AG09319 (cell line): ENCODE measurements at places on chromosomes 7 and 10.
A peak's percentile ranks its signal among the peaks of the same experiment; 100 is the strongest.

- DNase-seq = no peak
These were observed 406.7 kb downstream of the PARD3 start for GRCh38 chr10:34408381-34408780.

GRCh38 chr10:54702583-54703485, 98.2 kb downstream of the PCDH15 start:
- DNase-seq = no peak

GRCh38 chr10:6987536-6987945, 407.5 kb upstream of the PRKCQ start:
- DNase-seq = no peak

DNA sequence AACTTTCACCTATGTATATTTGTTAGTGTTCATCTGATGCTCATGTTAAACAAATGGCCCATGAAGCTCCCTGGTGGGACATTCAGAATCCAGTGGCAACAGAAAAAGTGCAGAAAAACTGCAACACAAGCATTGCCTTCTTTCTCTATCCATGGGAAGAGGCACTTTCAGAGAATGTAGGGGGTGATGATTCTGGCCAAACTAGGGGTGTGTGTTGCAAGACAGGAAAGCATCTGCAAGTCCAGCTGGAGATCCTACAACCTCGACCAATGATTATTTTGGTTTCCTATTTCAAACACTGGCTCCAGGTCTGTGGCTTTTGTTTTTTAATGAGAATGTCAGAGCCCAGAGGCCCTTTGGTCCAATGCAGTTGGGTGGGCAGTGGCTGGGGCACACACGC, 198.7 kb downstream of the CXCL12 start:
- DNase-seq = peak; percentile 85

DNA sequence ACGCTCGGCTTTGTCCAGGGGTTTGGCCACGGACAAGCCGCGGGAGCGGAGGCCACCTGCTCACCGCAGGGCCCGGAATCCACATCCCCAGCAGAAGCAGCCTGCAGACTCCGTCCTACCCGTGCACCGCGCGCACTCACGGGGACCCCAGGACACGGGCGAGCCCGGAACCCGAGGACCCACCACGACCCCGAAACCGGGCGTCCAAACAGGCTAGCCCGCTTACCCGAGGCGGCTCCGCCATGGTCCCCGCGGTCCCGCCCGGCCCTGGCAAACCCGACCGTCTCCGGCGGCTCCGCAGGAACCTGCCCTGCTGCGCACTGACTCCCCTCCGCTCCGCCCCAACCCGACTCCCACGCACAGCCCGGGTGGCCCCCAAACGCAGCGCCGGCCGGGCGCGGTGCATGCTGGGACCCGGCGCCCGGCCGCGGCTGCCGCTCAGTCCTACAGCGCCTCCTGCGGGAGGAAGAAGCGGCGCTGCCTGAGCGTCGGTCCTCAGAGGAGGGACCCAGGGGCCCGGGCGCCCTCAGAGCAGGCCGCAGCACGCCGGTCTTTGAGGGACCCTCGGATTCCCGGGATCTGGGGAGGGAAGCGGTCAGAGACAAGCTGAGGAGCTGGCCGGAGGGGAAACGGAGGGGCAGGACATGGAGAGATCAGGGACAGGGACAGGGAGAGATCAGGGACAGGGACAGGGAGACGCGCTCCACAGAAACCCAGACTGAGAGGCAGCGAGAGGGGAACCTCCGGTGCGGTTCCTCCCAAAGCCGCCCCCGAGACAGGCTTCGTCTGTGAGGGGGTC, at the start of gene ZNF786:
Gene ZNF786 (minus strand): TSS at position 322 of the 799 bp plus-strand sequence. CDS start 78 bp downstream, at position 244.
- DNase-seq = peak; percentile 72

DNA sequence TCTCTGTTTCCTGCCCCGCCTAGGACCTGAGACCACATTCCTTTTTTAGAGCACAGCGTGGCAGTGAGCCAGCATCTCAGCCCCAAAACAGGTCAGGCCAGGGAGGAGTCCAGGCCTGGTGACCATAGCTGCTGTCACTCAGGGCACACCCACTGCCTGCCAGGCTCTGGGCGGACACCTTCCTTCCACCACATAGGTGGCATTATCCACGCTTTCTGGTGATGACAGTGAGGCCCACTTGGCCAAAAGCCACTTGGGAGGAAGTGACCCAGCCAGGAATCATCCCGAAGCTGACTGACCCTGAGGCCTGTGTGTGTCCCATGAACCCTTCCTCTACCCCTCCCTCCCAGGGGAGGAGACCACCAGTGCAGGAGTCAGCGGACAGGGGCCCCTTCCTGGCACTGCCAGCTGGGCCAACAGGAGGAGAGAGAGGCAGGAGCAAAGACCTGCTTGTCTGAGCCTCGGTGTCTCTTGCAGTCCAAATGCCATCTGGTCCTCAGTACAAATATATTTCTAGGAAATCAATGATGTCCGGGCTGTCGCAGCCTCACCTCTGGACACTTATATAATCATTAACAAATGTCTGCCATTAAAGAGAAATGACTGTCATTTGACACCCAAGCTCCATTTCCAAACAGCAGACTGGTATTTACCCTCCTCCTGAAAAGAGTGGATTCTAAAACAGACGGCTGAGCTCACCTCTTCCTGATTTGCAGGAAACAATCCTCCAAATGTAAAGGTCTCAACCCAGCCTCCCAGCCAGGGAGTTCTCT, 63.0 kb downstream of the ABRAXAS2 start:
- DNase-seq = no peak

DNA sequence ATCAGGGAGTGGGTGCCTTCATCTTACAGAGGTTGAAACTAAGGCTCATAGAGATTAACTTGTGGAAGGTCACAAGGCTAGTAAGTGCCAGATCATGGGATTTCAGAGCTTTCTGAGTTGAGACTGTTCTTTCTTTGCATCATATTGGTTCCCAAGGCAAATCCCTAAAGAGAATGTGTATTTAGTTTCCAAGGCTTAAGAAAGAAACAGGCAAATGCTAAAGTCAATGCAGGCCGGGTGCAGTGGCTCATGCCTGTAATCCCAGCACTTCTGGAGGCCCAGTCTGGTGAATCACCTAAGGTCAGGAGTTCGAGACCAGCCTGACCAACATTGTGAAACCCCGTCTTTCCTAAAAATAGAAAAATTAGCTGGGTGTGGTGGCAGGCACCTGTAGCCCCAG, 19.8 kb downstream of the CDK1 start:
- DNase-seq = no peak
